ENCODE measurements at places on chromosomes 5 and 9.

GRCh38 chr5:72034770-72035169 is 72.5 kb upstream of the MAP1B start:
- no peak for DNase-seq

GRCh38 chr9:98430535-98431292 is 175.3 kb upstream of the TBC1D2 start:
- DNase-seq: no peak

DNA sequence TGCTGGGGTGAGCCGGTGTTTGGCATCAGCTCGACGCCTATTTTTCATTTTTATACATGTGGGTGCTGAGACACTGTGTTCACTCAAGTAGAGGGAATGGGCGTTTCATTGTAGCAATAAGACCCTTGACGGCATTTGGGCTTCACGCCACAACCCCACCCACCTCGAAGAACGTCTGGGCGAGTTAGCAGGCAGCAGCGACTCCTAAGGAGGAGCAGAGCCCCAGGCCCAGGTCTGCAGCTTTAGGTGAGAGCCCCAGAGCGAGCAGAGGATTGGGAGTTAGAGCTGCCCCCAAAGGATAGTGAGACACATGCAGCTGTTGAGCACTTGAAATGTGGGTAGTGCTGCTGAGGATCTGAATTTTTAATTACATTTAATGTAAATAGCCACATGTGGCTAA is 1.6 kb upstream of the ZFP62 start:
- no peak for DNase-seq

GRCh38 chr5:6408260-6408596 is 29.9 kb upstream of the MED10 start:
- no peak for DNase-seq

GRCh38 chr5:128693764-128694163 is 155.7 kb upstream of the FBN2 start:
- DNase-seq: no peak

- no peak for DNase-seq
Observed at GRCh38 chr5:94423411-94423810, 195.0 kb downstream of the KIAA0825 start.

DNA sequence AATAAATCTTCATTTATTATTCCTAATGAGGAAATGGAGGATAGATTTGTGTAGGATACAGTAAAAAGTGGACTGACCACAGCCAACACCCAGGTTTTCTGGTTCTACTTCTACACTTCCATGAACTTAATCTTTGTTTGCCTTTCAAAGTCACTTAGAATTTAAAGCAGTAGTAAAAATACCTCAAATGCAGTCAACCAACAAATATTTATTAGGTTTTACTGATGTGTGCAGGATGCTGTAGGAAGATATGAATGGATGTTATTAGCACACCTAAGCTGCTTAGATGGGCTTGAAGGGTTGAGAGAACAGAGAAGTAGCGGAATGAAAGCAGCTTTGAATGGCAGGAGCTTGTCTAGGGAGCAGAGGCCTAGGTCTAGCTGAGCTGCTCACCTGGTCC is 201.1 kb downstream of the PALM2AKAP2 start:
- no peak for DNase-seq

GRCh38 chr9:118558026-118558425 is 811.2 kb downstream of the BRINP1 start:
- no peak for DNase-seq

- no peak for DNase-seq
Observed at GRCh38 chr5:11130131-11130530, 369.1 kb upstream of the DAP start.

- no peak for DNase-seq
Observed at GRCh38 chr9:27701587-27701986, 128.3 kb upstream of the C9orf72 start.

GRCh38 chr9:3719286-3719685 is 193.5 kb upstream of the RFX3 start:
- DNase-seq: no peak

DNA sequence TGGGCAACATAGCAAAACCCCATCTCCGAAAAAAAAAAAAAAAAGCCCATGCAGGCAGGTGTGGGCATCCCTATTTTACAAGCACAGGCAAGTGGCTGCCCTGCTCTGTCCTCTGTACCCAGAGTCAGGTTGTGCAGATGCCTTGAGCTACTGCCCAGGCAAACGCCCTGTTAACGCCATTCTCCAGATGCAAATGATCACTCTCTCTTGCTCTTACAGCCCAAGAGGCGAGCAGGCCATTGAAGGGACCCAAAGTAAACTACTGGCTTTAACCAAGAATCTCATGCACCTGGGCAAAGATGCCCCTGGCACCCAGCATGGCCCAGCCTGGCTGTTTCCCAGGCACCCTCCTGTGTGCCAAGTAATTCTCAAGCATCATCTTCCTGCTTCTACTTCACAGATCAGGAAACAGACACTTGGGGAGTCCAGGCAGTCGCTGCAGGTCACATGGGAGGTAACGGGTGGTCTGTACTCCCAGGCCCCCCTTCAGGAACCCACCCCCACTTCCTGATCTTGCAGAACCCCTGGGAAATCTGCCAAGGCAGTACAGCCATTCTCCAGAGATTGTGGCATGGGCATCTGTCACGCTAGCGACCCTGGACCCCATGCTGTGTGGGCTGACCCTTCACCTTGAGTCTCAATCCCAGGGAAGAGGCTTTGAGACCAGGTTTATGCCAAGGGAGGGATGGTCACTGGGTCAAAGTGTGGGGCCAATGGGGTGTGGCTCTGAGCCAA is 14.2 kb downstream of the EEIG1 start:
- no peak for DNase-seq

- no peak for DNase-seq
Observed at GRCh38 chr5:1541702-1542400, 18.1 kb upstream of the LPCAT1 start.

- DNase-seq: no peak
Observed at GRCh38 chr5:109558364-109558763, 131.4 kb upstream of the MAN2A1 start.

- no peak for DNase-seq
Observed at GRCh38 chr5:169723103-169723831, 86.2 kb downstream of the DOCK2 start.

DNA sequence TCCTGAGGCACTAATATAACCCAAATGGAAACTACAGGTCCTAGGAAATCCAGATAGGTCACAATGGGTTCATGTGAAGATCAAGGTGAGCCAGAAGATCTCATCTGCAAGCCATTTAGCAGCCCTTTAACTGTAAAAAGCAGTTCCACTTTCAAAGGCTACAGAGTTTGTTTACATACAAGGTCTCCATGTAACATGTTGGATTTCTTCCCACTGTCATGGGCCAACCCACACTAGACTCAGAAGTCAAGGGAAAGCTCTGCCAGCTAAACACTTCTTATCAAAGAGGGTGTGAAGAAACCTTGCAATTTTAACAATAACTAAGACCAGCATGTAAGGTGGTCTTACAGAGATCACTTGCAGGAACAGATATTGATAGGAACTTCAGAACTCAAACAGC is 3.8 kb upstream of the CTNNAL1 start:
- DNase-seq: no peak

DNA sequence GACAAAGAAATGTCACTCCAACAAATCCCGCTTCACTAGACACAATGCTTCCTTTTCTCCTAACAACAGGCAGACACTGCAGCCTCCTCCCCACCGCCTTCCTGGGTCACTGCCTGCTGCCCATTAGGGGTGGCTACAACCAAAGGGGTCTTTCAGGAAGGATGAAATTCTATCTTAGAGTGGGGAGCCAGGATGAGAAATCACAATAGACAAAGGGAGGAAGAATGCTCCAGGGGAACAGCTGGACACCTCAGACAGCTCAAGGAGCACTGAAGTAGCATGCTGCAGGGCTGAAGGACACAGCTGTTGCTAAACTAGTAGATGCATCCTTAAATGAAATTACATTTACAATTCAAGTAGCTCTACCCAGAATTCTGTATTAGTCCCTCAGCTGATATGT is 54.2 kb downstream of the PRELID2 start:
- peak; percentile 76 for DNase-seq

- DNase-seq: no peak
Observed at GRCh38 chr9:126430124-126430523, 103.5 kb downstream of the MVB12B start.

GRCh38 chr9:80204054-80204453 is 632.3 kb downstream of the TLE4 start:
- no peak for DNase-seq

DNA sequence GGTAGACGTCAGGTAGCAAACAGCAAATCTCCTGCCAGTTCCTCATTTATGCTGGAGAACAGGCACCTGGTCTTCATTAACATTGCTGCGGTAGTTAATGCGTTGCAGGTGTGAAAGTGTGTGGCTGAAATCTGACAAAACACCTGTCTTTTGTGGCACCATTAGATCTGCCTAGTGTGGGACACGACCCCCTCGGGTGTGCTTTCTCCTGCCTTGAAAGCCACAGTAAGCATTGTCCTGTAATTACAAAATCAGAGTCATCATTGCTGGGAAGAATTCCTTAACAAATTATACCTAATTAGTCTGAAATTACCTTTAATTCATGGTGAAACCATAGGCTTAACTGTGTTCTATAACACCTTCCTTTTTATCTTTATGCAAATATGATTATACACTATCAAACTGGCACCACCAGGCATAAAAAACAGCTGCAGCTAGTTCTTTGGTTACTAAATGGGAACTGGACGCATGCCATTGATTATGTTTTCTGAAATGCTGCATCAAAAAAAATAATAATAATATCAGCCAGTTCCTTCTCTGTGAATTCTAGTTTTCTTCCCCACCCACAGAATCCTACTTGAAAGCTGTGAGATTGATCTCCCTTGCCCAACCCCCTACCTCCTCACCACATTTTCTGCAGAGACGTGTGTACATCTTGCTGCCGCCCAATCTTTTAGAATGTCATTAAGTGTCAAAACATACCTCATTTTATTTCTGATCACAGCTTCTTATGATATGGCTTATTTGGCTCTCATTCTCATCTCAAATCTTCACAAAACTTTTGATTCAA is 374.0 kb downstream of the NFIB start:
- no peak for DNase-seq

GRCh38 chr5:68139611-68140441 is 75.7 kb upstream of the PIK3R1 start:
- DNase-seq: no peak

GRCh38 chr5:157279605-157280239 is 13.8 kb downstream of the CYFIP2 start:
- no peak for DNase-seq

- DNase-seq: no peak
Observed at GRCh38 chr5:177300236-177300880, 3.2 kb downstream of the RAB24 start.

- no peak for DNase-seq
Observed at GRCh38 chr5:54471398-54471797, 15.9 kb downstream of the HSPB3 start.

- no peak for DNase-seq
Observed at GRCh38 chr9:135267191-135267809, 179.8 kb downstream of the OLFM1 start.

DNA sequence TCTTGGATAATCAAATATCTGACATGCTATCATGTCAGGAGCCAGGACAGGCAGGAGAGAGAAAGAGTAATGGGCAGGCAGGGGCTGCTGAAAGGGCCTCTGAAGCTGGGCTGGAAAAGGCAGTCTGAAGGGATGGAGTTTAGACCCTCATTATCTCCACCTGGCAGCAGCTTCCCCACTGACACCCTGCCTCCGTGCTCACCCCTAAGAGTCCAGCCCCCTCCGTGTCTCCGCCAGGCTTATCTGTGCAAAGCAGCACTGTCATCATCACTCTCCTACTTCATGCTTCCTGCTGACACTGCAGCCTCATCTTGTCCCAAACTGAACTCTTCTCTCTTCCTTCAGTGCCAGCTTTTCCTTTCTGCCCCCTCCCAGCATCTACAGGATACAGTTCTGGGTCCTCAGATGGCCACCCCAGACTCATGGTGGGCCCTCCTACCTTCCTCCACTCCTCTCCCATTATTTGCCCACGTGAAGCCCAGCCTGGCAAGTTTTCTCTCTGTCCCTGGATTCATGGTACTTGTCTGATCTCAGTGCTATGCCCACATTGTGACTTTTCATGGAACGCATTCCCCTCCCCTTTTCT is 70.9 kb upstream of the KLF9 start:
- no peak for DNase-seq

DNA sequence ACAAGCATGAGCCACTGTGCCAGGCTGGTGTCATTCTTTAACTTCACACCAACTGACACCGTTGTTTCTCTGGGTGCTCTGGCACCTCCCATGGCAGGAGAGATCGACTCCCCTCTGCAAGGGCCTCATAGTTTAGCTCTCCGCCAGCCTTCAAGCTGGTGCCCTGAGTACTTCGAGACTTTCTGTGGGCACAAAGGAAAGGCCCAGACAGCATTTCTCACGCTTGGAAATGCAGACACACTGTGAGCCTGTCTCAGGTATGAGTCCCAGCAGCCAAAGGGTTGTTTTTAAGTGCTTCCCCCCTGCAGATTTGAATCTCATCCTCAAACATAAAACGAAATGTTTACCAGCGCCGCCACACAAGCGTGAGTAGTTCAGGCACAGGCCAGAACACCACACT is 11.1 kb upstream of the TCF7 start:
- DNase-seq: no peak

GRCh38 chr5:151015974-151016587 is 4.3 kb upstream of the GPX3 start:
- DNase-seq: no peak

- no peak for DNase-seq
Observed at GRCh38 chr5:168174376-168174775, 117.1 kb upstream of the WWC1 start.

DNA sequence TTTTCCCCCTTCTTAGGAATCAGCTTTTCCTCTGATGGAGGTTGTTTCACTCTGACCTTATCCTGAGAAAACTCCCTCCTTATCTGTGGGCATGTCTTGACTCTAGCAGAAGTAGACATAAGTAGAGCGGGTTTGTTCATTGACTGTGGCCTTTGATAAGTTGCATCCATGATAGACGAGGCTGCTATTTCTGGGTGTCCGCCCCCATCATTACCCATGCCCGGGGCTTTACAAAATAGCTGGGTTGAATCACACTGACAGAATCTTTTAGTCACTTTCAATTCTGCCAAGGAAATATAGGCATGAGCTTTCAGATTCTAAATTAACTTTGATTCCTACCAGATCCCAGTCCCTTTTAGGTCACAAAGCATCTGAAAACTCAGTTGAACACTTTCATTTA is 223.8 kb downstream of the SEC61B start:
- DNase-seq: no peak

DNA sequence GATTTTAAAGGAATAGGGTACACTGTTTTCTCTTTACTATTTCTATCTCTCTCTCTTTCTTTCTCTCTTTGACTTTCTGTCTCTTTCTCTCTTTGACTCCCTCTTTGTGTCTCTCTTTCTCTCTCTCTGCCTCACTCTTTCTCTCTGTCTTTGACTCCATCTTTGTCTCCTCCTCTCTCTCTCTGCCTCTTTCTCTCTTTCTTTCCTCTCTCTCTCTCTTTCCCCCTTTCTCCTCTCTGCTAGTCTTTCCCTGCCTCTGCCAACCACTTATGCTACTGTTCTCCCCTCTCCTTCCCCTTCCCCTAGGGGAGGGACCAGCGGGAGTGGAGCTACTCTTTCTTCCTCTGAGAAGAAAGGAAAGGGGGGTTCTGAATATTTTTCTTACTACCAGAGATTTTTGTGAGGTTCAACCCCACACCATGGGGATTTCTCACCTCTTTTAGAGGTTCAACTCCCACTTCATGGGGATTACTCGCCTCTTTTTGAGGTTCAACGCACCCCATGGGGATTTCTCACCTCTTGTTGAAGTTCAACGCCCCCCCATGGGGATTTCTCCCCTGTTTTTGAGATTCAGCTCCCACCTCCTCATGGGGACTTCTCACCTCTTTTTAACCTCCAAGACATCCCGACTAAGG is 309.9 kb downstream of the NR3C1 start:
- no peak for DNase-seq

- no peak for DNase-seq
Observed at GRCh38 chr5:111942661-111943401, 185.8 kb upstream of the NREP start.
